Activated CD4-positive, CD25-positive, alpha-beta regulatory T cell treated with anti-CD3 and anti-CD28 coated beads, Interleukin-2, amount 50 U/mL, for 16 hours (primary cell): ENCODE measurements at places on chromosomes 5 and 9.

GRCh38 chr9:86443992-86444391 lies 89.8 kb upstream of the TUT7 start:
- no peak for DNase-seq

DNA sequence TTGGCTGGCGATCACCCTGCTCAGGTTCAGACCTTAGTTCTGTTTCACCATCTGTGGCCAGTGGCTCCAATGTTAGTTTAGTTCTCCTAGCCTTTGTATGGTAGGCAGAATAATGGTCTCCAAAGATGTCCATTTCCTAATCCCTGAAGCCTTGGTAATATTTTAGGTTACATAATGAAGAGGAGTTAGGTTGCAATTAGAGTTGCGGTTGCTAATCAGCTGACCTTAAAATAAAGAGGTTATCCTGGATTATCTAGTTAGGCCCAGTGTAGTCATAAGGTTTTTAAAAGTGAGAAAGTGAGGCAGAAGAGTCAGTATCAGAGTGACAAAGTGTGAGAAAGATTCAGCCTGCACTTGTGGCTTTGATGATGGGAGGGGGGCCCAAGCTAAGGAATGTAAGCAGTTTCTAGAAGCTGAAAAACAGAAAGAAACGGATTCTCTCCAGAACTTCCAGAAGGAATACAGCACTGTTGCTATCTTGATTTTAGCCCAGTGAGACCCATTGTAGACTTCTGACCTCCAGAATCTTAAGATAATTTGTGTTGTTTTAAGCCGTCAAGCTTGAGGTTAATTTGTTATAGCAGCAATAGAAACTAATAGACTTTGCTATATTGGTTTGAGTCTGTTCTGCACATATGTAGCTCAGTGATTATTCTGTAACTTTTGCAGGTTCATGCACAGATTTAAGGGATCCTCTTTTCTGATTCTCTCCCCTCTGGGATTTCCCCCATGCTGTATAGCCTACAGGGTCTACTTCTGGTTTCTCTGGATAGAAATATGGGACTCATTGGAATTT lies 21.6 kb downstream of the LNPEP start:
- DNase-seq: no peak

- no peak for DNase-seq
Observed at GRCh38 chr5:73626814-73627313, 868 bp downstream of the ARHGEF28 start.

- no peak for DNase-seq
Observed at GRCh38 chr5:42454216-42454995, 31.2 kb downstream of the GHR start.

- no peak for DNase-seq
Observed at GRCh38 chr5:103465891-103466290, 96.7 kb downstream of the NUDT12 start.

DNA sequence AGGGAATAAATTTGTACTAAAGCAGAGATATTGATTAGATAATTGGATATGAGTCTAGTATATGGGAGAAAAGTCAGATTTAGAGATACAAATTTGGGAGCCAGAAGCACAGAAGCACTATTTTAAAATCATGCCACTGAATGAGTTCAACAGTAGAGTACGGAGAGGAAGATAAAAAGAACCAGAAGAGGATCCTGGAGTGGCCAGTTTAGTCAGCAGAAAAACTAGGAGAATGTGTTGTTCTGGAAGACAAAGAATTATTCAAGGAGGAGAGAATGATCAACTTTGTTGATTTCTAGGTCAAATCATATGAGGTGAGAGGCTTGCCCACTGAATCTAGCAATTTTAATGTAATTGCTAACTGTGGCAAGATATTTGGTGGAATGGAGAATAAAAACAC lies 67.0 kb downstream of the NIPBL start:
- DNase-seq: no peak

GRCh38 chr5:165258197-165258771 lies 1752.9 kb downstream of the MAT2B start:
- DNase-seq: no peak

GRCh38 chr5:115578657-115579056 lies 23.6 kb downstream of the TICAM2 start:
- no peak for DNase-seq

DNA sequence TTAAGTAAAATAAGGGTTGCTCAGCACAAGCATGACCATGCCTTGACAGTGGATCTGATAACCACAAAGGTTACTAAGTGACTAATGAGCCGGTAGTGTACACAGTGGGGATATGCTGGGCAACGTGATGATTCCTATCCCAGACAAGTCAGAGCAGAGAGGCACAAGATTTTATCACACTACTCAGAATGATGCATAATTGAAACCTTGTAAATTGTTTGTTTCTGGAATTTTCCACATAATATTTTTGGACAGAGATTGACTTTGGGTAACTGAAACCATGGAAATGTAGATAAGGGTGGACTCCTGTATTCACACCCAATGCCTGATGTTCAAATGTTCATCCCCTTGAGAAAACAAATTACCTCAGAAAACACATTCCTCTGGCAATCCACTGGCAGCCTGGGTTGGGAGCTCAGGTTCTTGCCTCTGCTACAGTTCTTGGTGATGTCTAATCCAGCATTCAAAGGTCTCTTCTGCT lies 16.2 kb upstream of the ERAP1 start:
- DNase-seq: no peak

GRCh38 chr9:127628758-127629467 lies 16.8 kb downstream of the STXBP1 start:
- DNase-seq: no peak

- no peak for DNase-seq
Observed at GRCh38 chr5:174609116-174609515, 115.3 kb upstream of the MSX2 start.

DNA sequence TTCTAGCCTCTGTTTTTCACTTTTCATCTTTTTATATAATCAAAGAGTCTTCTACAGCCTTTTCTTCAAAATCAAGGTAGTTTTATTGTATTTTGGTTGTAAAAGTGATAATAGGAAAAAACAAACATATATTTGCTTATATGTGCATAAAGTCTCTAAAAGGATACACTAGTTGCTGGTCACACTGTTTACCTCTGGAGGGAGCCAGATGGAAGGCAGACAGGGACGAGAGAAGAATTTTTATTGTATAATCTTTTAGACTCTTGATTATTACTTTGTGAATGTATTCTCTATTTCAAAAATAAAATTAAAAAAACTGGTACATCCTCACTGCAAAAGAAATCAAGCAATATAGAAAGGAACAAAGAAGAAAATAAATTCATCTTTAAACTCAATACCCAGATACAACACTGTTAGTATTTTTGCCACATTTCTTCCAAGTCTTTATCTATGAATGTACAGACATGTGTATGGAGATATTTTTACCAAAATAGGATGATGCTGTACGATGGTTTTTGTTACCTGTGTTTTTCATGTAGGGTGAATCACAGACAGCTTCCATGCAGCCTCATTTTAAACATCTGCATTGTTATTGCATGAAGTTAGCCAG lies 6.1 kb upstream of the RNF183 start:
- no peak for DNase-seq

DNA sequence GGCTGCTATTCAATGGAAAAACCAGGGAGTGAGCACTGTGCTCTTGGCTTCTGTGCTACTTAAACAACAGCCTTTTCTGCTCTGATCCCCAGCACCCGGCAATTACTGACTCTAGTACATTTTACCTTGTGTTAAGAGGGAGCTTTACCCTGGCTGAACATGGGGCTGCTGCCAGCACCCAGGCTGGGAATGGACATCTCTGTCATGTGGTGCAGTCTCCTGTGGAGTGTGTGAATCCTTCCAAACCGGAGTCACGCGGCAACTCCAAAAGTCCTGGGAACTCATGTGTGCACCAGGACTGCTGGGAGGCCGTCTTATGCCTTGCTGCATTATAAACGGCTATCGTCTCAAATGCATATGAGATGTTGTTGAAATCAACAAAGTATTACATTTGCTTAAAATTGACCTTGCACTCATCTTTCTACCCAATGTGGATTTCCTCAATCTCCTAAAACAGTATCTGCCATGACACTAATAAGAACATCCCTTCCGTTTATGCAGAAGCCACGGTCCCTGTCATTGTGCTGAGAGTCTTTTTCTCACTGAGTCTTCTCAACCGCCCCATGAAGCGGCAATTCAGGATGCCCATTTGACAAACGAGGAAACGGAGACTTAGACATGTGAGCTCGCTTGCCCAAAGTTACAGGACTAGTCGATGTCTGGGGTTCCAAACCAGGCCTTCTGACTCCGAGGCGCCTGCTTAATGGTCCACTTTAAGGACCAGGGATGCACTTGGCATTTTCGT lies 884 bp upstream of the GSN start:
- no peak for DNase-seq
